Dorsolateral prefrontal cortex (tissue), 122 donors: ENCODE measurements at places on chromosomes 7 and 10. TPM values are rescaled to one million over a fixed set of nuclear protein-coding genes. Genes with fewer than 3 reads are reported as not detected.

CDC14C gene
- total RNA-seq: not detected

CALML5 gene
- total RNA-seq: not detected

PDK4 gene
- total RNA-seq: 112 TPM

NCAPG2 gene
- 13.7 TPM for total RNA-seq

METTL27 gene
- 3.7 TPM for total RNA-seq

FLNC gene
- 8.0 TPM for total RNA-seq

STARD3NL gene
- total RNA-seq: 43.1 TPM

SLC26A5 gene
- 0.92 TPM for total RNA-seq

ANKRD7 gene
- 5.5 TPM for total RNA-seq

SPDYE1 gene
- not detected for total RNA-seq

CUBN gene
- total RNA-seq: 2.1 TPM

TRIL gene
- total RNA-seq: 24.4 TPM

KCND2 gene
- 20.5 TPM for total RNA-seq

MMD2 gene
- total RNA-seq: 14.5 TPM

ICA1 gene
- total RNA-seq: 90.6 TPM

GRM8 gene
- 20.3 TPM for total RNA-seq

MLXIPL gene
- 26.1 TPM for total RNA-seq

ANXA8 gene
- not detected for total RNA-seq

KMT2C gene
- total RNA-seq: 168 TPM

RAB19 gene
- not detected for total RNA-seq

CLEC5A gene
- total RNA-seq: 0.63 TPM

VIPR2 gene
- total RNA-seq: 6.8 TPM

CPN1 gene
- total RNA-seq: not detected

IFIT1B gene
- total RNA-seq: not detected

NOS3 gene
- 11.2 TPM for total RNA-seq

CYP2C19 gene
- total RNA-seq: not detected

NRF1 gene
- 33.8 TPM for total RNA-seq

PURB gene
- 38.1 TPM for total RNA-seq

NPTX2 gene
- total RNA-seq: 34.0 TPM

TAS2R39 gene
- total RNA-seq: not detected

ZNF727 gene
- total RNA-seq: 17.6 TPM

KAZALD1 gene
- 1.6 TPM for total RNA-seq

TFAM gene
- 29.4 TPM for total RNA-seq

ARHGEF5 gene
- 1.9 TPM for total RNA-seq

TIMM23B gene
- total RNA-seq: 20.3 TPM

MAT1A gene
- 0.60 TPM for total RNA-seq

ZNF777 gene
- total RNA-seq: 14.2 TPM

TCF7L2 gene
- total RNA-seq: 22.1 TPM

NCF1 gene
- total RNA-seq: 1.2 TPM

SPDYE8 gene
- total RNA-seq: not detected

CYP26A1 gene
- 1.8 TPM for total RNA-seq

POLR2J2 gene
- total RNA-seq: 20.6 TPM

LRRC18 gene
- total RNA-seq: not detected

HMX3 gene
- not detected for total RNA-seq

LIPF gene
- total RNA-seq: not detected

ANKRD1 gene
- total RNA-seq: 0.25 TPM

AUTS2 gene
- total RNA-seq: 72.2 TPM

SAMD8 gene
- total RNA-seq: 71.6 TPM

SEC61G gene
- 46.3 TPM for total RNA-seq

MKX gene
- 12.2 TPM for total RNA-seq
